ENCODE measurements at places on chromosomes 3 and 15. TPM values are rescaled to one million over a fixed set of nuclear protein-coding genes. Genes with fewer than 3 reads are reported as not detected.

The KCNMB3 gene
- 3.9 TPM for total RNA-seq

The PLS1 gene
- total RNA-seq, result 0.85 TPM

The PLA1A gene
- 14.8 TPM for total RNA-seq

The CCDC54 gene
- not detected for total RNA-seq

The CFAP44 gene
- 0.98 TPM for total RNA-seq

The CD96 gene
- not detected for total RNA-seq

Data from dermis blood vessel endothelial cell (primary cell).